ENCODE measurements at places on chromosomes 3 and 15.

DNA sequence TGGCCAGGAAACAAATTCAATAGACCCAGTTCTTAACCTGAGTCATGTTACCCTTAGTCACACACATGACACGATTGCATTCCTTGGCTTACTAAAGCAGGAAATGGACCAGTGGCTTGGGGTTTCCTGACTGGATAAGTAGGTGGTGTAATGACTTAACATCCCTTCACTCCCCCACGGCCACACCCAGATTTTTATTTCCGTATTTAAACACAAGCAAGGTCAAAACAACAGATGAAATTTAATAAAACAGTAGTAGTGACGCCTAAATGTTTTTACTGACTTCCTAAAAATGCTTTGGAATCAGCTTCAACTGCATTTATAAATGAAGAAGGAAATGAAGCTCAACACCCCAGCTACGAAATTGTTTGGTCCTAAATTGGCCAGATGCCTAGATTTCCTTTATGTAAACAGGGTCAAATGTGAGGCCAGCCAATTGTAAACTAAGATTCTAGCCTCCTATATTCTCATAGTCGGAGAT lies 324.3 kb downstream of the CHST2 start:
- DNase-seq, result no peak

DNA sequence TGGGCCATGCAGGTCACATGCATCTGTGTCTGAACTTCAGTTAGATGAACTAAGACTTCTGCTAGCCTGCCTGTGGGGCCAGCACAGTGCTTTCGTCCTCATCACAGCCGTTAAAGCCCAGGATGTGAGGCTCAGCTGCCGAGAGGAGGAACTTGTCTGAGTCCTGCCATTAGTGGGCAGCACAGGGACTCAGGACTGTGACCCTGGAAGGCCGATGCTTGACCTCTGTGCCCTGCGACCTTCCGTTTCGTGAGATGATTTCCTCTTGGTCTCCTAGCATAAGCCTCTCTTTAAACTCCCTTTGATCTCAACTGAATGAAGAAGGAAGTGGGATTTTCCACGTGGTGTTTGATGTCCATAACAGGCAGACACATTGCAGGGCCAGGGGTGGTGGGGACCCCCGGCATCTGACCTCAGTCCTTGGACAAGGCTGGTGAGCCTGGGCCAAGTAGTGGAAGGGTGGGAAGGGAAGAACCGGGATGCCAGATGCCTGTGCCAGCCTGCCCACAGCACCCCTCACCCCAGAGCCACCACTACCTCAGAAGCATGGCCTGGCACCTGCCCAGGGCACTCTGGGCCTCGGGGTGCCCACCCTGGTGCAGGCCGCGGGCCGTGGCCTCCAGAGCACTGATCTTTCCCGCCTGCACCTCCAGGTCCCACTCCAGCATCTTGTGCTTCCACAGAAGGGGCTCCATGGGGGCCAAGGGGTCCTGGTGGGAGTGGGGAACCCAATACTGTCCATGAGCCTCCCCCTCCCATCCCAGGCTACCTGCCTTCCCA lies 21.6 kb downstream of the PLA2G4B start:
- no peak for DNase-seq

- DNase-seq, result peak; percentile 81
Observed at GRCh38 chr3:54358969-54359694, 236.8 kb downstream of the CACNA2D3 start.

GRCh38 chr3:1805331-1805730 lies 293.3 kb upstream of the CNTN4 start:
- DNase-seq, result no peak

GRCh38 chr3:12896063-12896985 lies 55.0 kb upstream of the RPL32 start:
- DNase-seq, result no peak

- DNase-seq, result no peak
Observed at GRCh38 chr3:102510663-102511062, 75.8 kb downstream of the ZPLD1 start.

- no peak for DNase-seq
Observed at GRCh38 chr3:41330465-41330864, 131.2 kb downstream of the CTNNB1 start.

- no peak for DNase-seq
Observed at GRCh38 chr3:35338186-35338585, 301.1 kb upstream of the ARPP21 start.

- DNase-seq, result no peak
Observed at GRCh38 chr15:87735522-87735921, 521.0 kb downstream of the NTRK3 start.

GRCh38 chr15:75347222-75348033 lies 589 bp downstream of the NEIL1 start:
- DNase-seq, result peak; percentile 82

- DNase-seq, result no peak
Observed at GRCh38 chr15:47756872-47757271, 39.6 kb downstream of the SEMA6D start.

DNA sequence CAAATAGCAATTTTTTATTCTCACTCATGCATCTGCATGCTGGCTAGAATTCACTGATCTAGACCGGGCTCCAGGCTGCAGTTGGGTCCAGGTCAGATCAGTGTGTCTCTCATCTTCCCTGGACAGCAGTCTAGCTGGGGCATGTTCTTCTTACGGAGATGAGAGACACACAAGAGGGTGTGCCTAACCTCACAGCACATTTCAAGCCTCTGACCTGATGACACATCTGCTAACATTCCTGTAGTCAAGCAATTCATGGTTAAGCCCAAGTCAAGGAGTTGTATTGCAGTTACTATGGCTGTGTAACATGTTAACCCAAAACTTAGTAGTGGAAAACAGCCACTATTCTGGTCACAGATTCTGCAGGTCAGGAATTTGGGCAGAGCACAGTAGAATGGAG lies 13.1 kb downstream of the BSN start:
- no peak for DNase-seq

DNA sequence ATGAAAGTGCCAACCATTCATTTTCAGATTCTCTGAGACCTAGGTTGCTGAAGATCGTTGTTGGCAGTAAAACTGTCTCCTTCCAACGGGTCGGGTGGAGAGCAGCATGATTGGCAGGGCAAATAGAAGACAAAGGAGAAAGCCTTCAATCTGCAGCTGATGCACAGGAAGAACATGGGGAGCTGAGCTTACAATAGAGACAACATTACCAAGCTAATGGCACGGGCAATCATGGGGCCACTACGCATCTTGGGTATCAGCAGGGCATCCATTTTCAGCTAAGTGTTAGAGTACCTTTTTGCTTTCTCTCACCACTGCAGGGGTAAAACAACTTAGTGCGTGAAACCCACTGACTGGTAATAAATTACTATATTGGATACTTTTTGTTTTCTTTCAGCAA lies 114.8 kb downstream of the WDR72 start:
- DNase-seq, result no peak

- DNase-seq, result peak; percentile 88
Observed at GRCh38 chr15:48682942-48683651, 37.6 kb upstream of the FBN1 start.

DNA sequence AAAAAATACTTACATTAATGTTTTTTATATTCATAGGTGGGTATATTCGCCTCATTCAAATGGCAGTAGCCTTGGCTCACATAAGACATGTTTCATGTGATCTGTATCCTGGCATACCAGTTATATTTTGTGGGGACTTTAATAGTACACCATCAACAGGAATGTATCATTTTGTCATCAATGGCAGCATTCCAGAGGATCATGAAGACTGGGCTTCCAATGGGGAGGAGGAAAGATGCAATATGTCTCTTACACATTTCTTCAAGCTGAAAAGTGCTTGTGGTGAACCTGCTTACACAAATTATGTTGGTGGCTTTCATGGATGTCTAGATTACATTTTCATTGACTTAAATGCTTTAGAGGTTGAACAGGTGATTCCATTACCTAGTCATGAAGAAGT lies 3.5 kb downstream of the PDE12 start:
- no peak for DNase-seq

- DNase-seq, result peak; percentile 75
Observed at GRCh38 chr15:65318870-65319356, 14.4 kb downstream of the RNU5B-1 start.

GRCh38 chr3:77320514-77320913 lies 280.6 kb downstream of the ROBO2 start:
- DNase-seq, result no peak

GRCh38 chr3:182970811-182971418 lies 9.4 kb downstream of the DCUN1D1 start:
- DNase-seq, result peak; percentile 62

DNA sequence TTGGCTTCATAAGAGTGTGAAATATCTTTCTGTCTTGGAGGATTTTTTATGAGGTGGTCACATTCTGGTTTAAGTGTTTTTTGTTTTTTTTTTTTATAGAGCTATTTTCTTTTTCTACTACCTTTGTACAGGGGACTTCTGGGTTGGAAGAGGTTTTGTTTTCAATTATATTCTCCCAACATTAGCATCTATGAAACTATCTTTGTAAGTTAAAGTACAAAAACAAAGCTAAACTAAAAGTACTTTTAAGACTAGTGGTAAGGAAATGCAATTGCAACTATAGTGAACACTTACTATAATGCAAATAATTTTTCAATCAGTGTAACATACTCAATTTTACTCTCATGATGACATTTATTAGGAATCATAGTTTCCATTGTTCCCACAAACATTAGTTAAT lies 688.2 kb downstream of the SI start:
- DNase-seq, result no peak

GRCh38 chr3:23294770-23295387 lies 91.8 kb downstream of the UBE2E2 start:
- DNase-seq, result no peak

DNA sequence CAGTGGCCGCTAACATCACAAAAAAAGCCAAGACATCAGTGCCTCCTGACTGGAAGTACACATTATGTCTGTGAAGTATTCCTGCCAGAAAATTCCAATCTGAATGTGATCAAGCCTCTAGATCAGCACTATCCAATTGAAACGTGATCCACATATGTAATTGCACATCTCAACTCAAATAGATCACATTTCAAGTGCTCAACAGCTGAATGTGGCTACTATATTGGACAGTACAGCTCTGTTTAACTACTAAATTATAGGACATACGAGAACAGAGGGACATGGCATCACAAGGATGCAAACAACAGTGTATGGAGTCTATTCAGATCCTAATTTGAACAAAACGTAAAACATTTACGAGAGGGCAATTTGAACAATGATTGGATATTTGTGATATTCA lies 542 bp upstream of the UBAP1L start:
- no peak for DNase-seq

- DNase-seq, result no peak
Observed at GRCh38 chr3:33061782-33062181, 35.2 kb downstream of the GLB1 start.

Data from left lobe of liver (tissue), 2 donors.